Activated T-cell treated with anti-CD3 and anti-CD28 coated beads, Interleukin-2, amount 50 U/mL, for 24 hours (primary cell): ENCODE measurements at places on chromosomes 2 and 18.

DNA sequence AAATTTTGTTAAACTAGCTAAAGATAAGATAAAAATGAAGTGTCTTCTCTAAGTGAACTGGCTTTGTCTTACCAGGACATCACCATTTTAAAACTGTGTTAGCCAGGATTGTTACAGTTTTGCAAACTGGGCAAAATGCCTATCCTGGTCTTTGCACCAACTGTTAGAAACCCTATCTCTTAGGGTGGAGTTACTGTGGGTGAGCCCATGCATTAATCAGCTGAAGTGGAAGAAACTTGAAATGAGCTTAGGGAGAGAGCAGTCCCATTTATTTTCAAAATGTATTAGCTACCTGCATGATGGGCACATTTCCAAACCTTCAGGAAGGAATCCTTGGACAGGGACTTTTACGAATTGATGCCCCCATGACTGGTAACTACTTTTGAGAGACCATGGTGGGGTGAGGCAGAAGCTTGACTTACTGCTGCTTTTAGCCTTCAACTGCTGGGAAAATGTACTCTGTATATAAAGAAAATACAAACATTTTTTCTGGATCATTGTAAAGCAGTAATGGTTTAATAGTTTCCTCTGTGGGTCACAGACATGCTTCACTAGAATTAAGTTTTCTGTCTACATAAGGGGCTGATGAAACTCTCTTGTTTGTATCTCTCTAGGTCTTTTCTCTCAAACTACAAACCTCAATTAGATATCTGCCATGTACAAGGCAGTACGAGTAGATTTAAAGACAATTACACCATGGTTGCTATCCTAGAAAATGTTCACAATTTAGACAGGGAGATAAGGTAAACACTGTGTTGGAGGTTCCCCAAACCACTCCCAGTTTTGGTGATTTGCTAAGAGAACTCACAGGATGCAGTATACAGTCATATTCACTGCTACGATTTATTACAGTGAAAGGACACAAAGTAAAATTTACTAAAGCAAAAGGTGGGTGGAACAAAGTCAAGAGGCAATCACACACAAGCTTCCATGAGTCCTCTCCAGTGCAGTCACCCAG is 321.4 kb upstream of the MMADHC start:
- no peak for DNase-seq

DNA sequence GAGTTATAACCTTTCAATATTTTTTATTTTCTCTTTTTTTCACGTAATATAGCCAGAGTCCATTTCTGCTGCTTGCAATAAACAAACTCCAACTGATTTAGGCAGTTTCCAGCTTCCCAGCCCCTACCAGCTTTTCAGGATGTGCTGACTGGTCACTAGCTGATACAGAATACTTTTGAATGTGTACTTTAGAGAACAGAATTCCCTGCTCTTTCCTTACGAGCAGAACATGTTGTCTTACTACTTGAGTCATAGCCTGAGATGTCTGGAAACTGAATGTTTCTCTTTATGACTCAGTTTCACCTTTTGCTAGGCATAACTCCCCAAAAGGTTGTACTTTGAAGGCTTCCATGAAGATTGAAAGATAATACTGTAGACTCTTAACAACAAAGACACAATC is 44.5 kb upstream of the KCNE4 start:
- DNase-seq, result no peak

GRCh38 chr2:221779614-221780067 is 207.5 kb upstream of the EPHA4 start:
- no peak for DNase-seq

DNA sequence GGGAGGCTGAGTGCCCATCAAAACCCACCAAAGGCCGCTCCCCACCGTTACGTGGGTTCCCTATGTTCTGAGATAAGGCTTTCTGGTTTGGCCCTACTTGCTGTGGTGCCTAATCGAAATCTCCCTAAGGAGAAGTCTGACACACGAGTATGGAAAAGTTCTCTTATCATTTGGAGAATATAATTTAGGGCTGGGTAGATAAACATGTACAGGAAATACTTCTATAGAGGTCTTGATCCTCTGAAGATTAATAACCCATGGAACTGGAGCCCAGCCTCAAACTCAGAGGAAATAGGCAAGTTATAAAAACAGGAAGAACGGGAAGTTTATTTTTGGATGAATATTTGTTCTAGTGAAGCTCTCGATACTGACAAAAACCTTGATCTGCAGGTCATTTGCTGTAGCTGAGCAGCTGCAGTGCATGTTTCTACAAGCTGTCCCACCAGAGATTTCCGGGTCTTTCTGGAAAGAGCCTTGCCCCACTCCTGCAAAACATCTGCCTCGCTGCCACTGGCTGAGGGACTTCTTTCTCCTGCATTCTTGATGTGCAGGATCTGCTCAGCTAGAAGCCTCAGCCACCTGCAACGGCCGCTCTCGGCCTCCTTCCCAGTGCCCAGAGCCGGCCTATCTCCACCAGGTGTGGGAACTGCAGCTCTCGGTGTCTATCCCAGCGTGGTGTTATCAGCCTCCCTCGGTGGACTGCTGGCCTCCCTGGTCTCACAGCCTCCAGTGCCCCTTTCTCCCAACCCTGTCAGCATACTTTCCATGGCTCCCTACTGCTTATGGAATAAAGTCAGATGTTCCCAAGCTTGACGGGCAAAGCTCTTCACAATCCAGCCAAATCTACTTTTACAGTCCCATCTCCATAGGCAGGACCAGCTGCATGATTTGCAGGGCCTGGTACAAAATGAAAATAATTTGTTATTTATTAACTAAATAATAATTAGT is 48.6 kb downstream of the SPRED2 start:
- no peak for DNase-seq

DNA sequence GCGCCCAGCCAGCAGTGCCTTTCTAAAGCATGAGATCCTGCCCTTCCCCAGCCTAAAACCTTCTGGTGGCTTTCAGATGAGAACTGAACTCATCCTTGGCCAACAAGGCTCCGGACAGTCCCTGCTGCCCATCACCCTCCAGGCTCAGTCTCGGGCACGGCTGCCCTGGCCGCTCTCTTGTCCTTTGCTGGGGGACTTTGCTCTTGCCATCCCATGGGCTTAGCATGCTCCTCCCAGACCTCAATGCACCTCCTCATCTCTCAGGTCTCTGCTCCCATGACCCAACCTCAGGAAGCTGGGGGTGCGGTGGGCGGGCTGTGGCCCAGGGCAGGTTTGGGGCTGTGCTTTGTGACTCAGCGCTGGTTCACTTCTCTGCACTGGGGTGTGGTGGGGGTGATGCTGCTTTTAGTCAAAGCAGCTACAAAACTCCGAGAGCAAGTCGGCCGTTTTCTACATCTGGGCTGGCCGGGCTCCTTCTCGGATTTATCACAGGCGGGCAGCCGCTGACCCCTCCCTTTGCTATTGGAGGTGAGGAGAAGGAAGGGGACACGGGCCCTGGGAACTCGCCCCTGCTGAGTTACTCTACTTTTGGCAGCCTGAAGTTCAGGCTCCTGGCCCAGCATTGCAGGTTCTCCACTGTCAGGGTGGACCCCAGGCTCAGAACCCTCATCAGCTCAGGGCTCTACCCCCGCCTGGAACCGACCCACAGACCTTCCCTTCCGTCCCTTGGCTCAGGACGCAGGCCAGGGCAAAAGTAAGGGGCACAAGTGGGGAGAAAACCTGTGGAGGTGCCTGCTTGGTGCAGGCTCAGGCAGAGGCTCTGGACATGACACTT is 90.6 kb upstream of the TAF1B start:
- peak; percentile 88 for DNase-seq

DNA sequence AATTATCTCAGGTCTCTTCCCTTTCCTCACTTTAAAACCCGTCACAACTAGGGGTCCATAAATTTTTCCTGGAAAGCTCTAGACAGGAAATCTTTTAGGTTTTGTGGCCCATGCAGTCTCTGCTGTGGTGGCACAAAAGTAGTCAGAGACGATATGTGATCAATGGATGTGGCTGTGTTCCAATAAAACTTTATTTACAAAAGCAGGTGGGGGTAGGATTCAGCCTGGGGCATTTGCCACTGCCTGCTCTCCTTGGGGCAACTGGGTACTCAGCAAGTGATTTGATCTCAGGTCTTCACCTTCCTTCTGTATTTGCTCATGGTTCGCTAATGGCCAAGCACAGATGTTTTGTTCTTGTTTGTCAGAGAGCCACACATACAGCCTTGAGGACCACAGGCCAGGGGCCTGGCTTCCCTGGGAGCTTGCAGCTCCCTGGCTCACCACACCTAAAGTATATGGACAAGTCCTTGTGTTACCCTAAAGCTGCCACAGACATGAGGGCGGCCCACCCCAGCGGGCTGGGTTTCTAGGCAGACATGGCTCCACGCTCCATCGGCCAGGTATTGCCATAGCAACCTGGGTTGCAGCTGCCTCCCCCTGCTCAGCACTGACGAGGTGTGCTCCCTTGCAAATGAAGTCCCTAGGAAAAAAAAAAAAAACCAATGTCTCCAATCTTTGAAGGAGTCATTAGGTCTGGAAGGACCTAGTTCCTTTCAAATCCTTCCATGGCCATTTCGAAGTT is 89.7 kb upstream of the YWHAQ start:
- no peak for DNase-seq

GRCh38 chr18:63186520-63187222 is 132.9 kb downstream of the BCL2 start:
- DNase-seq, result no peak

- DNase-seq, result peak; percentile 81
These were observed 39.2 kb downstream of the BIN1 start for GRCh38 chr2:127067620-127068350.

DNA sequence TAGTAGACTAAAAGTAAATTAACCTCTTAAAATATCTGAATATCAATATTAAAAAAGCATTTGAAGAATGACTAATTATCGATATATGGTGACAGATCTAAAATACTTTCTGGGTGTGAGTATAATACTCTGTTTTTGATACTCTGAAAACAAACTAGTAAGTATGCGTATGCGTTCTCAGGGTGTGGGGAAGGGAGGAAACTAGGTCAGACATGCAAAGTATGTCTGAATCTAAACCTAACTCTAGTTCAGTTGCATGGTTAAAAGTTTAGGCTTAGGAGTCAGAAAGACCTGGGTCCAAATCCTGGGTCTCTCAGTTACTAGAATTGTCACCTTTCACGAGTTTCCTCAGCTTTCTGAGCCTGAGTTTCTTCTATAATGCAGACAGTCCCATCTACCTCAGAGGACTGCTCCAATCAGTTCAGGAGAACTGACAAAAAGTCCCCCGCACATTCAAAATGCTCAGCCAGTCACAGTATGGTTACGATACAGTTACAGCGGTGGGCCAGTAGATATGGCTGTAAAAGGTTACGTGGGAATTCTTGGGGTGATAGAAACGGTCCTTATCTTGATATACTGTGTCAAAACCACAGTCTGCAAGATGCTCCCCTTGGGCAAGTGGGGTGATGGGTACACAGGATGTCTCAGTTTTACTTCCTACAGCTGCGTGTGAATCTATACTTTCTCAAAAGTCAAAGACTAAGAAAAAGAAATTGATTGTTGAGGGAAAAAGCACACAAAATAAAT is 29.2 kb downstream of the UNC50 start:
- DNase-seq, result peak; percentile 47

DNA sequence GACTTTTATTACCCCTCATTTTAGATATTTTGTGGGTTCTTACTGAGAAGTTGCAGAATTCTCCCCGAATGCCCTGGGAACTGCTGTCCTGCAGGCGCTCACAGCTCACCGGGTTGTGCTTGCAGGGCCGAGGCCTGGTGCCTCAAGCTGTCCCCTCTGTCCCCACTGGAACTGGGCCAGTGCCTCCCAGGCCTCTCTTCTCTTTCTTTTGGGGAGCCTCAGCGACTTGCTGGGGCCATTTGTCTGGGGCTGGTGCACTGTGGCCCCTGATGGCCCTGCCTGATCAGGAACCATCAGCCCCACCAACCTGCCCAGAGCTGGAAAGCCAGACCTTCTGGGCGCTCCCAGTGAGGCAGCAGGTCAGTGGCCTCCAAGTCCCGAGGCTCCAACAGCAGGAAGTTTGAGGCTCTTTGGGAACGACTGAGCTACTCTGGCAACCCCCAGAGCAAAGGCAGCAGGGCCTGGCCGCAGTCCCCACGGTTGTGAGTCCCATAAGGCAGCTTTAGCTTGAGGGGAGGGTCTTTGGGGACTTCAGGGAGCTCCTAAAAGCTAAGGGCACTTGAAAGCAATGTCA is 14.7 kb upstream of the NEU4 start:
- no peak for DNase-seq

DNA sequence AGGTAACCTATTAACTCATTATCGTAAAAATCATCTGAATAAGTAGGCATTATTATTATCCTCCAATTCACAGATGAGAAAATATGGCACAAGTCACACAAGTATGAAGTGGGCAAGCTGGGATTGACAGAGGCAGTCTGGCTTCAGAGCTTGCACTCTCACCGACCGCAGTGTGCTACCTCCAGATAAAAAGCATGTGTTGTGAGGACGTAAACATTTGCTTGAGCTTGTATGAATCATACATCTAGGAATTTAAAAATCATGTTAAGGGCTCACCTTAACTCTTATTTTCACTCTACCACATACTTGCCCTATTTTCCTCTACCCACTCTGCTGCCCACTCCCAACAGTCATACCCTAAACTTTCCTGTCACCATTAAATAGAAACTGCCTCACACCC is 65.3 kb upstream of the AMMECR1L start:
- no peak for DNase-seq

DNA sequence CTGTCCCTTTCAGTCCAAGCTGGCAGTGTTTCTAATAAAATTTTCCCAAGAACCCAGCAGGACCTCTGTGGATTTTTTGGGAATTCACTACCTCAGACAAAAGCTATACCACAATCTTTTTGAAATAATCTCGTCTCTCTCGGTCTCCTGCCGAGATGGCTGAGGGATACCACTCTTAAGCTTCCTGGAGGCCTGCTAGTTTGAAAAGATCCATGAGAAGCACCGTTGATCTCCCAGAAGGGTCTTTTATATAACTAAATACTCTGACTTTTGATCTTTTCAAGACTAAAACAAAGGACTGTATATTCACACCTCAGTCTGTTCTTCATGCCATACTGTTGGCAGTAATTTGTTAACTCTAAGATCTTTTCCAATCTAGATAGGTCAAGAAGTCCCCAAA is 141.7 kb downstream of the UPP2 start:
- no peak for DNase-seq

GRCh38 chr2:151827564-151828142 is 568 bp downstream of the ARL5A start:
- no peak for DNase-seq

- no peak for DNase-seq
These were observed 41.3 kb downstream of the PSMG2 start for GRCh38 chr18:12744103-12744502.

GRCh38 chr2:221833966-221834365 is 261.9 kb upstream of the EPHA4 start:
- no peak for DNase-seq

DNA sequence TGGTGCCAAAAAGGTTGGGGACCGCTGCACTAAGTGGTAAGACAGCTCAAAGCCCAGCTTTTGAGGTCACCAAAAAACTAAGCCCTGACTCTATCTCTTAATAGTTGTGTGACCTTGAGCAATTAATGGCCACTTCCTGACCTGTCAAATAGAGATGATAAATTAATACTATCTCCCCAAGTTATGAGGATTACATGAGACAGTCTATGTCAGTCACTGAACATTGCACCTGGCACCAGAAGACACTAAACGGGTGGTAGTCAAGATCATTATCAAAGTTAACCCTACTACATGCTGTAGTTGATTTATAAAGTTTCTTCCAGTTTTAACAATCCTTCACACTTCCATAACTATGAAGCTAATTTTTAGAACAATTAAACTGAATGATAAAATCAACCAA is 36.5 kb downstream of the STPG4 start:
- DNase-seq, result no peak
